ENCODE measurements at places on chromosomes 2 and 18. TPM values are rescaled to one million over a fixed set of nuclear protein-coding genes. Genes with fewer than 3 reads are reported as not detected.

The FAHD2B gene
- 87.0 TPM for polyA plus RNA-seq

The UCN gene
- polyA plus RNA-seq = 0.75 TPM

- no peak for DNase-seq
Observed at GRCh38 chr2:206260188-206261012, 14.1 kb upstream of the ZDBF2 start.

DNA sequence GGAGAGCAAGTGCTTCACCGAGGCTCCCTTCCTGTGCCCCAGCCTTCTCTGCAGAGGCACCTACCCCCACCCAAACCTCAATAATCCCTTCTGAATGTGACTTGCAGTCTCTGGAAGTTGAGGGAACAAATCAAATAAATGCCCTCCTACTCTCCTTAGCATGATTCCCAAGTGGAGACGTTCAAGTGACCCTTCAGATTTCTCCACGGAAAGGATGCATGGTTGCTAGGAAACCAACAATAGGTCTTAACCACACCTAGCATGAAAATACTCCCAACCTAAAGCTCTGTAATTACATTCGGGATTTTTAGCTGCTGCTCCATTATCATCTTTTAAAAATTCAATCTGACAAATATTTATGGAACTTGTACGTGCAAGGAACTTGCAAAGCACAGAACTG, 50.2 kb upstream of the CABLES1 start:
- DNase-seq = no peak

The OTOS gene
- polyA plus RNA-seq = 1.2 TPM

DNA sequence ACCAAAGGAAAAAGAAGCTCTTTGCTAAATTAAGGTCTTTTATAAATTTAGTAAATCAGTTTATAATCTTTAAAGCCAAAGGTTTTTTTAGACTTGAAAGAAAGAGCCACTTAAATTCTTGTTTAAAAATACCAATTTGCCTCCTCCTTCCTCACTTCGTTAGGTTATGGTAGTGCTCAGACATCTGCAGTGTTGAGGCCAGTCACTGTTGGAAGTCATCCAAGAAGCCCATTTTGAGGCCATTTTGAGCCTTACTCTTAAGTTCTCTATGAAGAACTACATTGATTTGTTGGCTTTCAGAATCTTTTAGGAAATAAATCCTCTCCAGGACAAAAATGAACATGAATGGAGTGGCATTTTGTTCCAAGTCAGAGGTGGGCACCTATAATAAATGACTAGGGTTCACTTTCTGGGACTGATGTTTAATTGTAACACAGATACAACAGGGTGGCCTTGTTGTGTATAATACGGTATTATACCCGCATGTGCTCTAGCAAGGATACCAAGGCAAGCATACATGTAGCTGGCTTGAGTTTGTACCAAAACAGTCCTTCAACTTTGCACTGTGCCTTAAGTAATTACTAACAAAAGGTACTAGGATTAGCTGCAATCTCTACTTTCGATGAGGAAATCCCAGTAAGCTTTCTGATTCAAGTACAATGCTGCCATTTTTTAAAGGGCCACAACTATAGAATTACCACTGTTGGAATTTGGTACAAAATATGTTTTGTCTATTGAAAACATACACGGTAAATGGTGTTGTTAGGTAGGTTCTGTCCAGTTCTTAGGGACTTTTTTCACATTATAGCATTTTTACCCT, 22.8 kb downstream of the SLC66A3 start:
- no peak for DNase-seq

DNA sequence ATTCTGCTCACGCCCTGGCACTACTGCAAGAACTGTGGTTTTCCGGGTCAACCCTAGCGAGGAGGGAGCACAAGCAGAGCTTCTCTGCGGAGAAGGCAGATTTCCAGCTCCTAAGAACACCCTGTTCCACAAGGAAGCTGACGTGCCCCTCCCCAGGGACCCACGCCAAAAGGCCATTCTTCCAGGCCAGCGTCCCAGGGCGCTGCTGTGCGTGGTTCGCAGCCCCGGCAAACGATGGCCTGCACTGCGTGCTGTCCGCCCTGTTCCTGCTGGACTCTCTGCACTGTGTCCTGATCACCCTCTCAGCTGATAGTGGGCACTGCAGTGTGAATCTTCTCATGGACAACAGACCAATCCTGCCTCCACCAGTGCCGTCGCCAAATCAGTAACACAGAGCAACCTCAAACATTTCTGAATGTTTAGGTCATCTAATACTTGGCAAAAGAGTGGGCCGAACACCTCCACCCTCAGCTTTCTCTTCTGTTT, 49.1 kb downstream of the ADI1 start:
- DNase-seq = peak; percentile 87

DNA sequence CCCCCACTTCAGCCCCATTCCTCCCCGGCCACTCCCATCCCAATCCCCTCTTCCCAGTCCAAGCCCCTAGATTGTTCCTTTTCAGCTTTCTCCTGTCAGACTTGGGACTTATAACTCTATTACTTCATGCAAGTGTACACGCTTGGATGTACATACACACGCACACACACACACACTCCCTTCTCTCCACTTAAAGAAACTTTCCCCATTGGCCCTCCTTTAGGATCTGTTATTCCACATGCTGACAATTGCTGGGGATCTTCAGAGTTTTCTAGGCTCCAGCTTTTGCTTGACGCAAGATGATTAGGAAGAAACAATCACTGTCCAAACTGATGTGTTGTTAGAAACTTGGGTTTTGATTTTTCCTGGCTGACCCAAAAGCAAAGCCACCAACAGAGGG, 75.4 kb downstream of the CDK15 start:
- no peak for DNase-seq

DNA sequence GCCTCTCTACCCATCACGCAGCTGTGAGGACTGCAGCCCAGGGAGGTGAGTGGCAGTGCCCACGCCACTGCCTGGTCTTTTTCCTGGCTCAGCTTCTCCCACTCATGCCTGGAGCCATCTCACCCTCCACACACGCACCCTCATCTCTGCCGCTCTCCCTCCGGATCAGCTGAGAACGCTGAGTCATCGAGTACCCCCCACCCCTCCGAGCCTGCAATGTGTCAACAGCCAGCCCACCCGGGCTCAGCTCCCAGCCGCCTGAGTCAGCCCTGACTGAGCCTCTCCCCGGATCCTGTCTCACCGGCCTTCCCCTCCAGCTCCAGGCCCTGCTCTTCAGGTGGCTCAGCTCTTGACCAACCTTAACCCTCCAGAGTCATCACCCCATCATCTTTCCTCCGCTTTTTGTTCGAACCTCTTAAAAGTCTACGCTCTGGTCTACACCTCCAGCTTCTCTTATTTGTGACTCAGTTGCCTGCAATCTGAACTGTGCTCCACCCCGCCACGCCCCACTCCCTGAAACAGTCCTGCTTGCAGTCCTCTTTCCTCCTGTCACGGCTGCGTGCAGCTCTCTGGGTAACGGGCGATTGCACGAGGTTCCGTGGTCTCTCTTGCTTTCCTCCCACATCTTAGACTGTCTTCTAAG, 94.4 kb upstream of the ASAP2 start:
- no peak for DNase-seq

The ACADL gene
- 4.5 TPM for polyA plus RNA-seq

DNA sequence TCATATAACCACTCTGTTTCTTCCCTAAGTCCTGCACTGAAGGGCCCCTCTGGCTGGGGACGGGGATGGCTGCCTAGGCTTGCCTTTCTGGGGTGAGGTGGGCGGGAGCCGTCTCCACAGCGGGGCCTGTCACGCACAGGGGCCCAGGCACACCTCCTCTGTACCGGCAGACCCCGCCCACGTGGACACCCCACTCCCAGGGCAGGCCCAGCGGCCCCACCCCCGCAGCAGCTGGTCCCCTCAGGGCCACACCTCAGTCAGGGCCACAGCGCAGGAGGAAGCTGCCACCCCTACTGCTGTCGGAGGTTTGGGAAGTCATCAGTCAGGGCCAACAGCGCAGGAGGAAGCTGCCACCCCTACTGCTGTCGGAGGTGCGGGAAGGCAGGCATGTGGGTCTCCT, 257.6 kb upstream of the RAB6C start:
- no peak for DNase-seq

The TNFRSF11A gene
- 3.3 TPM for polyA plus RNA-seq

DNA sequence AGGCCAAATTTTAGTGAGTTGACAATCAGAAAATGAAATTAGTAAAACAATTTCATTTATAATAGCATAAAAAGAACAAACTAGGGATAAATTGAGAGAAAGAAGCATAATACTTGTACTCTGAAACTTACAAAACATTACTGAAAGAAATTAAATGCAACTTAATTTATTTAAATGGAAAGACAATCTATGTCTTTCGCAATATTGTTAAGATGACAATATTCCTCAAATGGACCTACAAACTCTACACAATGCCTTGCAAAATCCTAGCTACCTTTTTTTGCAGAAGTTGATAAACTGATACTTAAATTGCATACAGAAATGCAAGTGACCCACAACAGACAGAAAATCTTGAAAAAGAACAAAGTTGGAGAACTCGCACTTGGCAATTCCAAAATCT, 9.1 kb downstream of the EPG5 start:
- DNase-seq = no peak

The ANKRD36C gene
- 10.5 TPM for polyA plus RNA-seq

The ERBB4 gene
- polyA plus RNA-seq = 6.1 TPM

GRCh38 chr18:66342577-66342976, 261.3 kb downstream of the CDH19 start:
- DNase-seq = no peak

- no peak for DNase-seq
Observed at GRCh38 chr2:45770811-45771210, 119.3 kb downstream of the PRKCE start.

The FBXO48 gene
- polyA plus RNA-seq = 1.7 TPM

DNA sequence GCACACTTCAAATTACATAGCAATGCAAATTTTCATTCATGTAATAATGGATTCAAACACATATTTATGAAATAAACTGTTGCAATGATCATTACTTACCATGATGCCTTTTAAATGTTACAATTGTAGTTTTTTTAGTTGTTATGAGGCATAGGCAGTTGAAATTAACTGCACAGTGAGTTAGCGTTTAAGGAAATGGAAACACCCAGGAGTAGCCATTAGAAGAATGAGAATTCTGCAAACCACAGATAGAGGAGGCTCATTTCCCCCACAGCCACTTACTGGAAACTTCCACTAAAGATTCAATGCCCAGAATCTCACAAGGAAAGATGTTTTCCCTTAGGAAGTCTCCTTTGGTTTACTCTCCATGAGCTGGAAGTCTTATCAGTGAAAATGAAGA, 8.4 kb downstream of the ARL4C start:
- no peak for DNase-seq

GRCh38 chr2:217107480-217107879, 247.6 kb upstream of the TNP1 start:
- DNase-seq = no peak

The SPDYA gene
- polyA plus RNA-seq = 93.7 TPM

The LYPD6 gene
- 6.9 TPM for polyA plus RNA-seq

The IL36RN gene
- polyA plus RNA-seq = not detected

The PXDN gene
- polyA plus RNA-seq = 26.7 TPM

GRCh38 chr2:47034973-47035609, 119.5 kb upstream of the MCFD2 start:
- no peak for DNase-seq

The PSMD1 gene
- 69.6 TPM for polyA plus RNA-seq

DNA sequence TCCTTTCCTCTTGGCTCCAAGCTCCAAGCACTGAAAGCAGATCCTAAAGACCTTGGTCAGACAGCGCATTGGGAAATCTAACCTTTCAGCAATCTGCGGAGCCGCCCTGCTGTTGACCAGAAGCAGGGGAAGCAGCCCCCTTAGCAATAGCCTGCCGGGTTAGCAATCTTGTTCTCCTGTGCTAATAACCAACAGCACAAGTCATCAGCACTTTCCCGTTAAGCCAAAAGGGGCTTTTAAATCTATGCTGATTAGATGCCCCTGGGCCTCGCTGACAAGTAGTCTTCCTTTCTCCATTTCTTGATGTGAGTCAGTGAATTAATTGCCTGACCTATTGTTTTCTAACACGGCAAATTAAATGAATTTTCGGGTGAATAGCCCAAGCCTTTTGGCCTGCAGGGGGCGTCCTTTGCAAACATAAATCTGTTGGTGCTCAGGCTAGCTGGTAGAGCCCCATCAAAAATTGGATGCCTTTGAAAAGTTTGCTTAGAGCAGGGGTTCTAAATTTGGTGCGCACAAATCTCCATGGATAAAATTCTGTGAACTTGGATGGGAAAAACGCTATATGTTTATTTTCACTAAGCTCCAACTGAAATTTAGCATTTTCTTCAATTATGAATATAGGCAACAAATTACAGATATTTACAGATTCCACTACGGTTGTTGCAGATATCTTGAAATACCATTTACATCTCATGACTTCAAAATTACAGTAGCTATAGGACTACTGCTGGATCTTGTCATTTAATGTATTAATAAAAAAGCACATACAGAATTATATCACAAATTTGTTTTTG, 24.6 kb downstream of the MAIP1 start:
- DNase-seq = peak; percentile 94

DNA sequence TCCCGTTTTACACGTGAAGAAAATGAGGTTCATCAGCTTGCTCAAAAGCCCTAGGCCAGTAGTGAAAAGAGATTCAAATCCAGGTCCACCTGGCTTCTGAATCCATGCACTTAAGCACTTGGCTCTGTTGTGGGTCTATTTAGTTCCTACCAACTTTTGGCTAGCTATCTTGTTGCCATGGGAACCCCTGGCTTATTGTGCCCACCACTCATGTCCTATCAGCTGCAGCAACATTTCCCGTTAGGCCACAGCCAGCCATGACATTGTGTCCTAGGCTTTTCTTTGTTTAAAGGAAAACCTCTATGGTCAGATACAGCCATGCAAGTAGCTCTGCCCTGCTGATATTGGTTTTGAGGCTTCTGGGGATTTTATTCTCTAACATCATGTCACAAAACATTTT, 49.8 kb downstream of the PLEK start:
- no peak for DNase-seq

The EMX1 gene
- 4.5 TPM for polyA plus RNA-seq

- DNase-seq = peak; percentile 34
Observed at GRCh38 chr18:13136904-13137669, 81.5 kb upstream of the LDLRAD4 start.

- DNase-seq = no peak
Observed at GRCh38 chr2:48939232-48939631, 183.7 kb upstream of the LHCGR start.

GRCh38 chr2:227765788-227766372, 20.2 kb downstream of the SCYGR8 start:
- DNase-seq = no peak

DNA sequence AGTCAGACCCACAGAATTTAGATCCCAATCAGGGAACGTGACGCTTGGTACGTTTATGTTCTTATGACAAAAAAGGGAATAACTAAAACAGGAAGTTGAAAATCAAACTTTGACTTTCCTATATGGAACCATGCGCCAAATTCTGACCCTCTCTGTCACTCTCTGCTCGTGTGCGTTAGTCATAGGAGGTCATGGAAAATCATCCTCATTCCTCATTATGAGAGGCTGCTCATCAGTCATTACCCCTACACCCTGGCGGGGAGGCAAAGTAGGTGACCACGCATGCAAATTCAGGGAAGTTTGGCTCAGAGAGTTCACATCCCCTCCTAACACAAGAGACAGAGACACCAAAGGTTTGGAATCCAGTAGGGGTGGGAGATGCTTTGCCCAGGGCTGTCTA, 15.5 kb downstream of the IL1F10 start:
- DNase-seq = no peak

The MALT1 gene
- polyA plus RNA-seq = 25.4 TPM
